ENCODE measurements at places on chromosomes 2 and 18. TPM values are rescaled to one million over a fixed set of nuclear protein-coding genes. Genes with fewer than 3 reads are reported as not detected.
A peak's percentile ranks its signal among the peaks of the same experiment; 100 is the strongest.

DNA sequence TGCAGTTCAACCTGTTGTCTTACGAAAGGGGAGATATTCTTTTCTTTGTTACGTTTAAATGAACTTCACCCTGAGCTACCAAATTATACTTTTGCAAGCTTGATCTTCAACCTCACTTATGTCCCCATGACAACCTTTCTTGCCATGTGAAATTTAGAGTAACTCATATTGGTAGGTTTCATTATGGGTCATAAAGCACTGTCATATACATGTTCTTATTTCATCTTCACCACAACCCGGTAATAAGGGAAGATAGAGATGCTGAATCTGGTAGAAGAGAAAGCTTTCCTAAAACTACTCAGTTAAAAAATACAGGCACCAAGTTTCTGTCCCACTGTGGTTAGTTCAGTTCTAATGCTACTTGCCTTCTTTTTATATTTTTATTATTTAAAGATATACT lies 208.5 kb upstream of the NRP2 start:
- DNase-seq: no peak
- H3K27me3 ChIP-seq: peaks cover 7% of the 10 kb centered on the region
- no peaks in the 10 kb centered on the region for H3K36me3 ChIP-seq

GRCh38 chr18:61823595-61823994 lies 69.2 kb downstream of the RNF152 start:
- no peak overlapping the region for H3K27ac ChIP-seq
- no peaks in the 10 kb centered on the region for H3K27me3 ChIP-seq
- no peaks in the 10 kb centered on the region for H3K36me3 ChIP-seq
- H3K4me1 ChIP-seq: no peaks in the 10 kb centered on the region

DNA sequence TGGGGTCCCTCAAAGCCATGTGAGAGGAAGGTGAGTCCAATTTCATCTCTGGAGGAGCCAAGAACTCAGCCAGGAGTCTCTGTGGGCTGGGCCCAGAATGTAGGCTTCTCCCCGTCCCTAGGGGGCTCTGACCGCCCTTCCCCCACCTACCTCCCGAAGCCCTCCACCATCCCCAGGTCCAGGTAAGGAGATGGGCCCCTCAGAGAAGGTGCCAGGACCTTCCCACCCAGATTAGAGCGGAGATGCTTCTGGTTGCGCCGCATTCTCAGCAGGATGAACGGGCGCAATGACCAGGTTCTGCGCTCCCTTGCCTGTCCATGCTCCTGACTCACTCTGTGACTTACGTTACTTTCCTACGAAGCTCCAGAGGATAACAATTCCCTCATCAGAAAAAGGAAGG lies 23.0 kb downstream of the ST8SIA5 start:
- no peaks in the 10 kb centered on the region for H3K4me1 ChIP-seq
- H3K4me3 ChIP-seq: no peak overlapping the region
- H3K27me3 ChIP-seq: peaks cover 13% of the 10 kb centered on the region

DNA sequence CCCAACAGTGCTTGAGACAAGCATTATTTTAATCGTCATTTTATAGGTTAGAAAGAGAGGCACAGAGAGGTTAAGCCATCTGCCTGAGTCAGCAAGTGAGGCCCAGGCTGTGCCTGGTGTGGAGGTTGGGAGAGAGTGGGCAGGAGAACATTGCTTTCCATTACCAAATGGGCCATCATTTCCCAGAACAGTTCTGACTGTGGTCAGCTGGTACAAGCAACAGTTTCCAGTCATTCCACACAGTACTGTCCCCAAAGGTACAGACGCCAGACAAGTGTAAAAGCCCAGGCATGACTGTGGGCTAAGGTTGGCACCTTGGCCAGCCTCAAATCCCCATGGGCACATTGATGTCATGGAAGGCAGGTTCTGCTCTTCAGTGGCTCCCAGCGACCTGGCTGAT lies 98.2 kb upstream of the LCLAT1 start:
- no peak overlapping the region for H3K4me3 ChIP-seq
- peaks cover 17% of the 10 kb centered on the region for H3K4me1 ChIP-seq
- peak; percentile 15 for DNase-seq
- H3K27me3 ChIP-seq: no peaks in the 10 kb centered on the region
- H3K36me3 ChIP-seq: no peaks in the 10 kb centered on the region
- H3K27ac ChIP-seq: no peak overlapping the region

GRCh38 chr18:14086458-14087231 lies 45.6 kb downstream of the ZNF519 start:
- H3K27me3 ChIP-seq: peaks cover 4% of the 10 kb centered on the region
- no peaks in the 10 kb centered on the region for H3K4me1 ChIP-seq
- no peaks in the 10 kb centered on the region for H3K36me3 ChIP-seq
- H3K27ac ChIP-seq: no peak overlapping the region

- H3K4me1 ChIP-seq: peaks cover 14% of the 10 kb centered on the region
- peak within 1 kb of the TSS; percentile 84 for H3K27ac ChIP-seq
- H3K4me3 ChIP-seq: peak within 1 kb of the TSS; percentile 82
- no peak for DNase-seq
Measured at GRCh38 chr2:27086724-27087593, at the start of gene KHK. TSS of gene KHK (plus strand) at chr2:27086772. CDS start at chr2:27087260, 488 bp downstream.

DNA sequence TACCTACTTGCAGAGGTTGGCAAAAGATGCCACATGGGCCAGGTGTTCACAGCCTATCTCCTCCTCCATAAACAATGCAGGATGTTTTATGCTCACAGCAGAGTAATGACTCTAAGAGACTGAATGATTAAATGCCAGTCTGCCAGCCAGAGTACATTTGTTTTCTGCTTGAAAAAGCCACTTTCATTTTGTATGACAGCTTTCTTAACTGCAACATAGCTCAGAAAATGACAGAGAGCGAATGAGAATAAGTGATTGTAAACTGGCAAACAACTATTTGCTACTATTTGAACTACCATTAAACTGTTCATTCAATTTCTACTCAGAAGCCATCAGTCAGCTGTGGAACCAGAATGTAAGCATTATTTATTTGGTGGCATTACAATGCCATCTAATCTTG lies 50.6 kb upstream of the DCC start:
- no peak for DNase-seq
- H3K4me1 ChIP-seq: no peaks in the 10 kb centered on the region
- H3K36me3 ChIP-seq: no peaks in the 10 kb centered on the region
- H3K27me3 ChIP-seq: no peaks in the 10 kb centered on the region
- H3K4me3 ChIP-seq: no peak overlapping the region

Gene HJURP
- total RNA-seq: 83.6 TPM

DNA sequence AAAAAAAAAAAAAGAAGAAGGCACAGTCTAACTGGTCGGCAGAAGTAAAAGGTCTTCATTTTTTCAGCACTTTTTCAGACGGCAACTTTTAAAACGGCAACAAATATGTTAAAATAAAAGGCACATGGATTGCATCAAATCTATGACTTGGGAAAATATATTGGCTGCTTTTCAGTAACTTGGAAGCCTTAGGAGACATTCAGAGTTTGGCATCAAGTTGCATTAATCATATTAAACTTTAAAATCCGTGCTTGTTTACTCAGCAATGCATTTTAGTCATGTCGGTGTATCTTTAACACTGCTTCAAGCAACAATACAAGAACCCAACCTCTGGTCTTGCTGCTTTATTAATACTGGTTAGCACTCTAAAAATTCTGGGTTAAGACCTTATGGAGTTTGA lies 111.1 kb downstream of the MEP1B start:
- no peak for DNase-seq
- H3K27me3 ChIP-seq: peaks cover 19% of the 10 kb centered on the region
- no peaks in the 10 kb centered on the region for H3K36me3 ChIP-seq
- H3K4me1 ChIP-seq: peaks cover 6% of the 10 kb centered on the region
- H3K27ac ChIP-seq: no peak overlapping the region

DNA sequence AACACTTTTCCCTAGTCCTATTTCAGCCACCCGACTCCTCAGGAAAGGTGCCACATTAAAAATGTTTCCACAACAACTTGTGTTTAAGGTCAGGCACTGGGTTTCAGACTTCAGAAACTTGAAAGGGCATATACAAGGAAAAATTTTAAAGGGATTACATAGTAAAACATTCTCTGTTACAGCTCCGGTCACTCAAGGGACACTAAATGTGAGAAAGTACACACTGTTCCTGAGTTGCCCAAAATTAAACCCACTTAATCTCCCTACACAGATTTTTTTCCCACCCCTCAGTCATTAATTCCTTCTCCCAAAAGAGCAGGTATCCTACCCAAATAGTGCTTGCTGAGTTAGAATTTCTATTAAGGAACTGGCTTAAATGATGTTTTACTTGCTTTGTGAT lies 14.2 kb downstream of the STK39 start:
- H3K27me3 ChIP-seq: no peaks in the 10 kb centered on the region
- H3K27ac ChIP-seq: peak overlapping the region; percentile 22
- peaks cover 33% of the 10 kb centered on the region for H3K4me1 ChIP-seq
- no peak overlapping the region for H3K4me3 ChIP-seq

Gene MAP2
- total RNA-seq: not detected

Data from activated CD8-positive, alpha-beta T cell treated with anti-CD3 and anti-CD28 coated beads for 36 hours (primary cell).